ENCODE measurements at places on chromosomes 13 and 19.
A peak's percentile ranks its signal among the peaks of the same experiment; 100 is the strongest.

GRCh38 chr13:52845766-52846566 is 2.5 kb downstream of the PCDH8 start:
- peak; percentile 3 for DNase-seq

DNA sequence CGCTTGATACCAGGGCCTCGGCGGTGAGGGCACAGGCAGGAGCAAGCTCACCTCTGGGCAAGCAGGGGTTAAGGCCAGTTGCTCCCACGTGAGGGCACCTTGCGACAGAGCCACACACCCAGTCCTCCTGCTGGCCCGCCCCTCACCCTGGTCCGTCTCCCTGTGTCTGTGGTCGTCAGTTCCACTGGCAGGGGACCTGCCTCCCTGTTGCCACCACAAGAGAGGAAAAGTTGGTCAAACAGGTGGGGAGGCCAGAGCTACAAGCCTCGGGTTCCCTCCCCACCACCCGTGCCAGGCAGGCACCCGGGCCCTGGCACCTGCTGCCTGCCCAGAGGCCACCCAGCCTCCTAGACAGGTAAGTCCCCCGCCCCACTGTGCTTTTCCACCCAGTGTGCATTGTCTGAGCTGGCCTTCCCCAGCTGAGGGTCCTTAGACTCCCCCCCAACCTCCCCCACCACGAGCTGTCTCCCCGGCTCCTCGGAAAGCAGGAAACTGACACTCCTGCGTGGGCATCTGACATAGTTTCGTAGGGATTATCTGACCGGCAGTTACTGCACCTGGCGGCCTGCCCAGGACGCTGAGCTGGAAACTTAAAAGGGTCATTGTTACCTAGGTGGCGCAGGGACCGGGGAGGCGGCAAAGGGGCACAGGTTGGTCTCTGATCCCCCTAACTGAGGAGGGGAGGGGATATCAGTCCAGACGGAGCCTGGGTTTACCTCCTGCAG is at the start of gene TJP3:
Gene TJP3, plus strand, starts transcription at position 178 of the 725 bp plus-strand sequence. CDS start 20,049 bp downstream, outside the sequence.
- no peak for DNase-seq

DNA sequence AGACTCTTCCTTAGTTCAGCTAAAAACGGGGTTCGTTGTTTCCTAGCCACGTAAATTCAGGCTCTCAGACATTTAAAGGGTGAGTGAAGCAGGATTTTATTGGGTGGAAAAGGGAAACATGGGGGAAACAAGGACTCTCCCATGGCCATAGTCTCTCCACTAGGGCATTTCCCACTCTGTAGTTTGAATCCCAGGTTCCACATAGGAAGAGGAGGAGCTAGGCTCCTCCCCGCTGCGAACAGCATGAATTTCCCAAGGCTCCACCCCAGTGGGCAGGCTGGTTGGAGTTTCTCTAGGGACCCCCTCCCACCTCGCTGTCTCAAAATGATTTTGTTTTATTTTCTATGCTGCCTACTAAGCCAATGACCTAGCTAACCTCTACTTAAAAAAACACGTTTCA is 2170.8 kb upstream of the PCDH20 start:
- DNase-seq = no peak

- DNase-seq = no peak
These were observed 128.5 kb upstream of the EDNRB start for GRCh38 chr13:78047151-78047550.

GRCh38 chr13:41032691-41033376 is 13.7 kb upstream of the ELF1 start:
- DNase-seq = no peak

DNA sequence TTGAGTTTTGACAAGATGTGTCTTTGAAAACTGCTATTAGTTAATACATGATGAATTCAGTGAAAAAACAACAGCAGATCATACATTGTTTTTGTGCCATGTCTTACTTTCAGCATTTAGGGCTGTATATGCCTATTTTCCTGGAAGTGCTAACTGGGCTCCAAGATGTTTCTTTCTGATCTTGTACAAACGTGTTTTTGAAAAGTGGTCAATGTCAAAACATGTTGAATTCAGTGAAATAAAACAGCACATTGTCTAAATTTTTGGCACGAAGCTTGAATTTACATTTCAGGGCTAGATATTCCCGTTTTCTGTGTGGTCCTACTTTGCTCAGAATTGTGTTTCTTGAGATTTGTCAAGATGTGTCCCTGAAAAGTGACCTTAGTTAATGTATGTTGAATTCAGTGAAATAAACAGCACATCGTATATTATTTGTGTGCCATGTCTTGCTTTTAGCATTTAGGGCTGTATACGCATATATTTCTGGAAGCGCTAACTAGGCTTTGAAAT is 14.7 kb upstream of the PARP4 start:
- no peak for DNase-seq

DNA sequence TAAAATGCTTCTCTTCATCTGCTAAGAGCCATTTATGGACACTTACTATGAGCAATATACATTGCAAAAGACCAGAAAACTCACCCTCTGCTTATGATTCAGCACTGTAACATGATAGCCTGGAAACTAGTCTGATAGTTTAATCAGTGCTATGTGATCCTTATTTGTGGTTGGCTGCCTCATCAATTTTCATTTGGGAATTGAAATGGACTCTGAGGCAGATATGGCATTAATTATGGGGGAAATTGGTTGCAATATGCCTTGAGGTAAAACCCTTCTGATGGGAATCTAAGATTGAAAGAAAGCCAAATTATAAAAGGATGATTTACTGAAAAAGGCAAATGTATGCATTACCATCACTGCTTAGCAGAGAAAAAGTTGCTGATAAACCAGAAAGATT is 33.5 kb downstream of the FAM216B start:
- no peak for DNase-seq

DNA sequence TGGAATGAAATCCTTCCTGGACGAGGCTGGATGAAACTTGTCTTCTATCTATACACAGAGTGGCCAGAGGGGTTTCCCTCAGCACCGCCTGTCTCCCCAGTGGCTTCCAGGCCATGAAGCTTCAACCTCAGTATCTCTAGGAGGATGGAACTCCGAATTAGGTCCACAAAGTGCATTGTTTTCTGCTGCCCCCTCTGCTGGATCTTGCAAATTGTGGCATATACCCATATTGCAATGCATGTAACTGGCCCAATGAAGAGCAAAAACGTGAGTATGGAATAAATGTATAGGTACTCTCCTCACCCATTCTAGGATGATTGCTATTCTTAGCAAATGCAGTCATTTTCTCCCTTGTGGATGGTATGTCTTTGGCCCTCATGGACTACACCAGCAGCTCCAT is 14.7 kb upstream of the LILRB4 start:
- no peak for DNase-seq

GRCh38 chr19:3608079-3608641 is 1.5 kb upstream of the TBXA2R start:
- DNase-seq = no peak

- DNase-seq = peak; percentile 32
These were observed 2.1 kb downstream of the IFNL2 start for GRCh38 chr19:39270036-39270871.

DNA sequence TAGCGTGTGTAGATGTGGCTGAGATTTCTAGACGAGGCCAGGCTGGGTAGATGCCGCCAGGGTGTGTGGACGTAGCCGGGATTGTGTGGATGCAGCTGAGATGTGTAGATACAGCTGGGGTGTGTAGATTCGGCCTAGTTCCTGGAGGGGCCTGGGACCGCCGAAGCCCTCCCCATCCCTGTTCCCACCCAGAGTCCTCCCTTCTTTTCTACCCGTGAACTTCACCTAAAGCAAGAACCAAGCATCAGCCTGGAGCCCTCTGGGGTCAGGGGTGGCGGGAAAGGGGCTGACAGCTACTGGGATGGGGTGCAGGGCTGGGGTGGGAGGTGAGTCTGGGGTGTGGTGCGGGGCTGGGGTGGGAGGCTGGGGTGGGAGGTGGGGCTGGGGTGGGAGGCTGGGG is 768 bp downstream of the TMPRSS9 start:
- DNase-seq = no peak

DNA sequence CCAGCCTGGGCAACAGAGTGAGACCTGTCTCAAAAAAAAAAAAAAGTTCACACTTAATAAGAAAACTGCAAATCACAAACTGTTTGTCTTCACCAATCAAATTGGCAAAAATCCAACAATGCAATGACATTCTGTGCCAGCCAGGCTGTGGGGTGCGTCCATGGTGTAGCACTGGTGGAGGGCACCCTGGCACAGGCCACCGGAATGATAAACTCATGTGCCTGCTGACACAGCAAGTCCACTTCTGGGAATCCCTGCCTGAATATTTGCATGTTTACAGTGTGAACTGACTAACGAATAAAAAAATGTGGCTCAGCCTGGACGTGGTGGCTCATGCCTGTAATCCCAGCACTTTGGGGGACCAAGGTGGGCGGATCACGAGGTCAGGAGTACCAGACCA is 1.6 kb upstream of the LRRC25 start:
- DNase-seq = no peak

GRCh38 chr19:37221136-37221535 is 3.1 kb downstream of the ZNF383 start:
- DNase-seq = no peak

GRCh38 chr13:100203696-100204367 is 114.9 kb downstream of the PCCA start:
- DNase-seq = no peak

- no peak for DNase-seq
These were observed 21.0 kb downstream of the TNFSF9 start for GRCh38 chr19:6551607-6552450.

DNA sequence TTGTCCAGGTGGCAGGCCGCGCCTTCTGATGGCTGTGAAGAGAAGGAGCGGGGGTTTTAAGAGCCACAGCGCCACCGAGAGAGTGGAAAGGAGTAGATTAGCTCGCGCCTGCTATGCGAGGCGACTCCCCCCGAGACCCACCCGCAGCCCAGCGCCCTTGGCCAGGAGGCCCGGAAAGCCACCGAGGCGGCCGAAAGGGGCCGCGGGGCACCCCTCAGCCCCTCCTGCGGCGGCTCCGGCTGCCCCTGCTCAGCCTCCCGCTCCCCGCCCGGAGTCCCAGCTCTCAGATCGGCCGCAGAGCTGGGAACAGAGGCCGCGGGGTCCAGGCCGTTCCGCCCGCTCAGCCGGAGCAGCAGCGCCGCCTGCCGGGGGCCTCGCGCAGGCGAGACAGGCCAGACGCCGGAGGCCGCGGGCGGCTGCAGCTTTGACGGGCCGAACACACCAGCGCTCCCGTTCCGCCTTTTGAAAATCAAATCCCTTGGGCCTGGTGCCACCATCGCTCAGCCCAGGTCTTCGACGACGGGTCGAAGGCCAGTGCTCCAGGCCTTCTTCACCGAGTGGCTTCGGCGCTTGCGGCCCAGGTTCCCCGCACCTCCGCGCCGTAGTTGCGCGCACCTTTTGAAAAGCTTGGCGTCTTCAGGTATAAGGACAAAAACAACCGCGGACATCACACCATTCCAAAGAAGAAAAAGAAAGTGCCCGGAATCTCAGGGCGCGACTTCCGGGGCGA is 15.3 kb downstream of the CDX2 start:
- DNase-seq = no peak

DNA sequence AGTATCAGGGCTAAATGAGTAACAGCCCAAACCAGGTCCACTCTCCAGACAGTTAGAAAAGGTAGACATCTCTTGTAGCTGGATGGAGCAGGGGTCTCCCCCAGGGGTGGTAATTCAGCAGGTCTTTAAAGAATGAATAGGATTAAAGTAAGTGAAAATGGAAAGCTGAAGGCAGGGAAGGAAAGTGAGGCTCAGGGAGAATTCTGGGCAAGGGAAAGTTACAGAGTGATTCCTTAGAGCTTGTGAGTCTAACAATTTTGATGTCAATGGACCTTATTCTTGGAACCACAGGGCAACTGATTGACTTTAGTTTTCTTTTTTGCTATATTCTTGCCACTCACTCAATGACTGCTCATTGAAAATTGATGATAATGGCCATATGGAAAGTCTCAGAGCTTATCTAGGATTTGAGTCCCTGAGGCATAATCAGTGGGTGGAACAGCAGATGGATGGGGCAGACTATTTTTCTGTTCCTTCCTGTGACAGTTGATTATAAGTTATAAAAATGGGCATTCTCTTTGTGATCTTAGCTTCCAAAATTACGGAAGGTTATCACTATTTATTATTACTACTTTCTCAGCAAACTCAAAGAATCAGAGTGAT is 76.9 kb downstream of the LRCH1 start:
- no peak for DNase-seq

- no peak for DNase-seq
These were observed 32.6 kb upstream of the SLC46A3 start for GRCh38 chr13:28751175-28751960.

DNA sequence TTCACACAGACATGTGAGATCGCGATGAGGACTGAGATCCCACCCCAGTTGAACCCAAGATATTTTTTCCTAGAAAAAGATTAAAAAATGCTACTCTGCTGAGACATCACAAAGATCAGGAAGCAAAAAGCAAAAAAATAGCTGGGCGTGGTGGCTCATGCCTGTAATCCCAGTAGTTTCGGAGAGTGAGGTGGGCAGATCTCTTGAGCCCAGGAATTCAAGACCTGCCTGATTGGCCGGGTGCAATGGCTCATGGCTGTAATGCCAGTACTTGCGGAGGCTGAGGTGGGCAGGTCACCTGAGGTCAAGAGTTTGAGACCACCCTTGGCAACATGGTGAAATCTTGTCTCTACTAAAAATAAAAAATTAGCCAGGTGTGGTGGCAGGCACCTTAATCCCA is 1.1 kb downstream of the FUT3 start:
- no peak for DNase-seq

- no peak for DNase-seq
These were observed 49.1 kb downstream of the WASF3 start for GRCh38 chr13:26606631-26607030.

DNA sequence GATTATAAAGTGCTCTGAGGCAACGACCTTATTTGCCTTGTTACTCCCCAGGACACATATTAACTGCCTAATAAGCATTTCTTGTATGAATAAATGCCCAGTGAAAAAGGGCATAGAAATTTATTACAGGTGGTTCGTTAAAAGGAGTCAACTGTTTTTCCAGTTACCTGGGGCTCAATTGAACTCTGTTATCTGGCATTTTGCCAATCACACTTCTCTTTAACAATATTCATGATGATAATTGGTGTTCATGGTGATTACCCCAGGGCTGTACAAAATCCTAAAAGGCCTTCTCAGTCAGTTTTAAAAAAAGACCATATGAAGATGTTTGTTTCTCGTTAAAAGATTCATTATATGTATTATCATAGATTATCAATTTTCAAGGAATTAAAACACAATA is 57.1 kb downstream of the KL start:
- DNase-seq = no peak

- DNase-seq = no peak
These were observed 2.3 kb upstream of the ADAMTS10 start for GRCh38 chr19:8612807-8613171.

DNA sequence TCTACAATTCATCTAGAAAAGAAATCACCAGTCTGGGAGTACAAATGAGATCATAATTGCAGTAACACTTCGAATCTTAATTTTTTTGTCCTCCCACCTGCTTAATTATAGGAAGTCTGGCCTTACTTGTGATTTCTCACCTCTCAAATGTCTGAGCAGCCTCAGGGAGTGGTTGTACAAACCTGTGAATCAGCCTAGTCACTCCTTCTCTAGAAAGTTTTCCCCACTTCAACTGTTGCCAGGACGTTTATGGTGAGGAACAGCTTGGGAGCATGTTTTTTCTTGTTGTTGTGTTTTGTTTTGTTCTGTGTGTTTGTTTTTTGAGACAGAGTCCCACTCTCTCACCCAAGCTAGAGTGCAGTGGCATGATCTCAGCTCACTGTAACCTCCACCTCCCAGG is 50.3 kb upstream of the CLDN10 start:
- DNase-seq = no peak
